Fibroblast of lung (primary cell): ENCODE measurements at places on chromosomes 4 and X. TPM values are rescaled to one million over a fixed set of nuclear protein-coding genes. Genes with fewer than 3 reads are reported as not detected.
A peak's percentile ranks its signal among the peaks of the same experiment; 100 is the strongest.

DNA sequence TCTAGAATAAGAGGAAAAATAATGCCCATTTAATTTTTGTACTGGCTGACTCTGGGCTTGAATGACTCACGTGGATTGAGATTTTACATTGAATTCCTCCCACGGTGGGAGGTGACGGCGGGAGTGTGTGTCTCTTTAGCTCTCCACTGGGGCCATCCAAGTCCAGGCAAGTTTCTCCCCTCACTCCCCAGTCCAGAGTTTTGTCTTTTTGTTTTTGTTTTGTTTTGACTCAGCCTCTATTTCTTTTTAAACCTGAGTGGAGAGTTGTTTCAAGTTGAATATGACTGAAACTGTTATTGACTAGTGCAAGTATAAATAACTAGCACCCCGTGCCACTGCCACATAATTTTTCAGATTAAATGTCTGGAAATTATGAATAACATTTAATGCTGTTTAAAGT is 13.6 kb downstream of the CHST7 start:
- no peak for DNase-seq
- H3K36me3 ChIP-seq, result no peaks in the 10 kb centered on the region
- H3K27ac ChIP-seq, result peak overlapping the region; percentile 68
- H3K27me3 ChIP-seq, result no peaks in the 10 kb centered on the region
- no peak overlapping the region for H3K4me3 ChIP-seq
- H3K4me1 ChIP-seq, result peaks cover 17% of the 10 kb centered on the region

DNA sequence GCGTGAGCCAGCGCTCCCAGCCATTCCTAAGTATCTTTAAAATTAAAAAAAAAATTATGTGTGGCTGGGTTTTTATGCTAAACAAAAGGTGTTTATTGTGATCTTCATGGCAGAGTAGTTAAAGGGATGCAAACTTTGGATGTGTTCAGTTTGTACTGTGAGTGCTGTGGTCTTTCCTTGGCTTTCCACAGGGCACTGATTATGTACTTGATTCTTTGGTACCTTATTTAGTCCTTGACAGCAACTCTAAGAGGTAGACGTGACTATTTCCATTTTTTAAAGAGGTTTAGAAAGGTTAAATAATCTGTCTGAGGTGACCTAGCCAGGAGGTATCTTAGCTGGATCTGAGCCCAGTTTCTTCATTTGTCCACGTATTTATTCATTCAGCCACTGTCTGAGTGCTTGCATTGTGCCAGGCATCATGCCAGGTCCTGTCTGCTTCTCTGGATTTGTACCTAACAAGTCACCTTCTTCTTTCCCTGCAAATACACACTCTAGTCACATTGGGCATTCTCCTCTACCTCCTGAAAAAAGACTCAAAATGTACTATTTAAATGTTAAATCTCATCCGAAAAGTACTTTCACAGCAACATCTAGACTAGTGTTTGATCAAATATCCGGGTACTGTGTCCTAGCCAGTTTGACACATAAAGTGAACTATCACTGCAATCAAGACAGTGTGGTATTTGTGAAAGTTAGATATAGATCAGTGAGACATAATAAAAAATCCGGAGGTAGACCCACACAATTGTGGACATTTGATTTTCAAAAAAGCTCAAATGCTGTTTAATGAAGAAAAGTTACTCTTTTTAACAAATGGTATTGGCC is 31.5 kb downstream of the WWC2 start:
- no peaks in the 10 kb centered on the region for H3K27me3 ChIP-seq
- H3K4me3 ChIP-seq, result no peak overlapping the region
- H3K4me1 ChIP-seq, result no peaks in the 10 kb centered on the region
- peak; percentile 77 for DNase-seq

DNA sequence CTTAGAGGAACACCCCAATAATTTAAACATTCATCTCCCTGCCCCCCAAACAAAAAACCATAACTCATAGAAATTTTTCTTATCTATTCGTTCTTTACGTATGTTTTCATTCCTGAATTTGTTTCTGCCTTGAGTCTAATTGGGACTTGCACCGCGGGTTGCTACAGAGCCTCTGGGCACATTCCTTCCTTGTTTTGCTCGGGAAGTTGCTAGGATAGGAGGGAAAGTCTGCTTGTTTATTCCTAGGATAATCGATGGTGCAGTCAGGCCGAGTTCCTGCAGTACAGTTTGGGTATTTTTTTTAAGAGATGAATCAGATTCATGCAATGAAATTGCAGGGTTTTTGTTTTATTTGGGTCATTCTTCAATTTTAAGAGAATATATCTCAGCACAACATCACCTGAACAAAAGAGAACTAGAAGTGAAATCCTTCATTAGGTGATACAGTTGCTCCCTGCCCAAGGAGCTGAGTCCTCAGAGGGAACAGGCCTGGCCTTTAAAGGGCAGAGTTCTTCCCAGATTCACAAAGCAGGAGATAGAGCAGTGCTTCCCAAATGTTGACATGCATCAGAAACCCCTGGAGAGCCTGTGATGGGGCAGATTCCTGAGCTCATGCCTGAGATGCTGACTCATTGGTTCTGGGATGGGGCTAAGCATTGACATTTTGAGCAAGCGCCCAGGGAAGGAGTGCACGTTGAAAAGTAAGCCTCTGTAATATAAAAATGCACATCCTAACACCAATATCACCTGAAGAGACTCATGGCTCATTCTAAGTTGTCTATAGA is 114.9 kb upstream of the FAM9B start:
- H3K36me3 ChIP-seq, result no peaks in the 10 kb centered on the region
- H3K27ac ChIP-seq, result peak overlapping the region; percentile 36

GRCh38 chr4:80486603-80487002 is 151.1 kb downstream of the CFAP299 start:
- H3K27me3 ChIP-seq, result no peaks in the 10 kb centered on the region
- H3K4me3 ChIP-seq, result no peak overlapping the region
- DNase-seq, result no peak
- no peaks in the 10 kb centered on the region for H3K36me3 ChIP-seq

- no peaks in the 10 kb centered on the region for H3K27me3 ChIP-seq
- peak overlapping the region; percentile 96 for H3K27ac ChIP-seq
- peaks cover 5% of the 10 kb centered on the region for H3K4me1 ChIP-seq
- H3K4me3 ChIP-seq, result peak overlapping the region; percentile 87
Observed at GRCh38 chrX:109732017-109732801, 848 bp downstream of the ACSL4 start.

DNA sequence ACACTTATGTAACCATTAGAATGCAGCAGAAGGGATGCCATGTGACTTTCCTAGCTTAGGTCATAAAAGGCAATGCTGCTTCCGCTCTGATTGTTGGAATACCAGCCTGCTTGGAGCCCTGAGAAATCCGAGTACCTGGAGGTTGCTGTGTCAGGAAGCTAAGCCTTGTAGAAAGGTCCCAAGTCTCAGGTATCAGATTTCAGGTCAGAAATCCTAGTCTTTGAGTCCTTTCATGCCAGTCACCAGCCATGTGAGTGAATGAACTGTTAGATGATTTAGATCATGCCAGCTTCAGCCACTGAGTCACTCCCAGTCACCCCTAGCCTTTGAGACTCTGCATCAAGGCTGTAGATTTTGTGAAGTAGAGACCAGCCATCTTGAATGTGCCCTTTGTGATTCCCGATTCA is 23.5 kb downstream of the RAP1GDS1 start:
- peak; percentile 35 for DNase-seq
- no peak overlapping the region for H3K4me3 ChIP-seq
- H3K27ac ChIP-seq, result no peak overlapping the region
- no peaks in the 10 kb centered on the region for H3K27me3 ChIP-seq
- no peaks in the 10 kb centered on the region for H3K4me1 ChIP-seq
- no peaks in the 10 kb centered on the region for H3K36me3 ChIP-seq

- no peaks in the 10 kb centered on the region for H3K27me3 ChIP-seq
- no peak for DNase-seq
- H3K36me3 ChIP-seq, result no peaks in the 10 kb centered on the region
- no peak overlapping the region for H3K4me3 ChIP-seq
- no peak overlapping the region for H3K27ac ChIP-seq
- no peaks in the 10 kb centered on the region for H3K4me1 ChIP-seq
Observed at GRCh38 chr4:187504974-187505797, 490.4 kb upstream of the ZFP42 start.

- H3K4me3 ChIP-seq, result no peak overlapping the region
- DNase-seq, result peak; percentile 48
- H3K27ac ChIP-seq, result no peak overlapping the region
- no peaks in the 10 kb centered on the region for H3K27me3 ChIP-seq
- H3K36me3 ChIP-seq, result no peaks in the 10 kb centered on the region
Observed at GRCh38 chr4:113222471-113222870, 173.0 kb downstream of the ANK2 start.

DNA sequence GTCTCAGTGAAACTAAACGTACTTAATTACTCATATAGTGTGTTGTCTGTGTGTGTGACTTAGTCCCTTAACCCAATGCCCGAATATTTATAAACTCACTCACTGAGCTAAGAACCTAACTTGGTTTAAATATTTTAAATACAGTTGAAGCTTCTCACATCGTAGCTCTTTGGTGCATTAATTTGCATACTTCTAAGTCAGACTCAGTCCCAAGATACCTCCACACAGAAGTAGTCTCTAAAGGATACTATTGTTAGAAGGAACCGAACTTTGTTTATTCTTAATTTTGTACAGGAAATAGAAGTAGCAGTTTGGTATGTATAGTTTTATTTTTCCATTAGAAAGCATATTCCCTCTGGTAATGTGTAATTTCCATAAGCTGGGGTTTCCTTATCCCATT is 54.0 kb upstream of the NKAP start:
- no peak overlapping the region for H3K4me3 ChIP-seq
- no peak for DNase-seq
- no peaks in the 10 kb centered on the region for H3K4me1 ChIP-seq

DNA sequence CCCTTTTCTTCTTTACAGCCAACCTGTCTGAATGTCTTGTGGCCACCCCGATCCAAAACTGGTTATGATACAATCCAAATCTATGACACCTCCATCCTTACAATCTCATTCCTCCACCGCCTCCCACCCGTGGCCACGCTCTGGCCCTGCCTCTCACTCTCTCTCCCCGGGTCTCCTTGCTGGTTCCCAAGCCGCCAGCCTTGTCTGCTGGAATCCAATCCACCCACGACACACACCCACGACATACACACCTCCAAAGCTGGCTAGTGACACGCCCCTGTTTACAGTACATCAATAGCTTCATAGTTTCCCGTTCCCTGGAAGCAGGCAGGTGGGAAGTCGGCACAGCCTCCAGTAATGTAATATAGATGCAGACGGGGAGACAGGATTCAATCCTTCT is 99.0 kb downstream of the WFS1 start:
- no peak overlapping the region for H3K27ac ChIP-seq
- H3K4me3 ChIP-seq, result no peak overlapping the region
- no peak for DNase-seq
- H3K4me1 ChIP-seq, result no peaks in the 10 kb centered on the region

- H3K36me3 ChIP-seq, result no peaks in the 10 kb centered on the region
- no peaks in the 10 kb centered on the region for H3K27me3 ChIP-seq
- peak overlapping the region; percentile 40 for H3K4me3 ChIP-seq
- H3K4me1 ChIP-seq, result no peaks in the 10 kb centered on the region
Observed at GRCh38 chr4:25863347-25863784, 578 bp upstream of the SEL1L3 start.

- H3K27ac ChIP-seq, result no peak overlapping the region
- no peaks in the 10 kb centered on the region for H3K27me3 ChIP-seq
- no peaks in the 10 kb centered on the region for H3K36me3 ChIP-seq
- DNase-seq, result no peak
- H3K4me1 ChIP-seq, result no peaks in the 10 kb centered on the region
Observed at GRCh38 chrX:118350706-118351105, 4.8 kb downstream of the WDR44 start.

DNA sequence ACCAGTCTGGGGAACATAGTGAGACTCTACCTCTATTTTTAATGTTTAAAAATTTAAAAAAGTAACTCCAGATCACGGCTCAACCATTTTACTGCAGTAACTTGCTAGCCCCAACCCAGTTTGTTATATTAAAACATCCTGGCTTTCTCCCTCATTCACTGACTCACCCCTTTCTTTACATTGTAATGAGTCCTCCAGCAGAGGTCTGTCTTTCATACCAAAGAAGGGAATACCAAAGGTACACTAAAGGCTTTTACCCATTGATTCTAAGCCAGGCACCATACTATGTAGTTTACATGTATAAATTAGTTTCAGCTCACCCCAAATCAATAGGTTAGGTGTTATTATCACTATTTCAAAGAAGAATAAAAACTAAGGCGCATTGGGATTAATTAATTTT is 286.9 kb downstream of the PACRGL start:
- DNase-seq, result no peak
- no peaks in the 10 kb centered on the region for H3K36me3 ChIP-seq

GRCh38 chr4:1084394-1084793 is 29.0 kb downstream of the RNF212 start:
- no peaks in the 10 kb centered on the region for H3K36me3 ChIP-seq
- H3K27ac ChIP-seq, result no peak overlapping the region
- no peak for DNase-seq
- H3K4me1 ChIP-seq, result no peaks in the 10 kb centered on the region

GRCh38 chr4:74072739-74073138 is 26.3 kb downstream of the CXCL2 start:
- H3K4me3 ChIP-seq, result no peak overlapping the region
- no peak overlapping the region for H3K27ac ChIP-seq
- DNase-seq, result no peak
- no peaks in the 10 kb centered on the region for H3K27me3 ChIP-seq
- no peaks in the 10 kb centered on the region for H3K36me3 ChIP-seq
- H3K4me1 ChIP-seq, result no peaks in the 10 kb centered on the region

DNA sequence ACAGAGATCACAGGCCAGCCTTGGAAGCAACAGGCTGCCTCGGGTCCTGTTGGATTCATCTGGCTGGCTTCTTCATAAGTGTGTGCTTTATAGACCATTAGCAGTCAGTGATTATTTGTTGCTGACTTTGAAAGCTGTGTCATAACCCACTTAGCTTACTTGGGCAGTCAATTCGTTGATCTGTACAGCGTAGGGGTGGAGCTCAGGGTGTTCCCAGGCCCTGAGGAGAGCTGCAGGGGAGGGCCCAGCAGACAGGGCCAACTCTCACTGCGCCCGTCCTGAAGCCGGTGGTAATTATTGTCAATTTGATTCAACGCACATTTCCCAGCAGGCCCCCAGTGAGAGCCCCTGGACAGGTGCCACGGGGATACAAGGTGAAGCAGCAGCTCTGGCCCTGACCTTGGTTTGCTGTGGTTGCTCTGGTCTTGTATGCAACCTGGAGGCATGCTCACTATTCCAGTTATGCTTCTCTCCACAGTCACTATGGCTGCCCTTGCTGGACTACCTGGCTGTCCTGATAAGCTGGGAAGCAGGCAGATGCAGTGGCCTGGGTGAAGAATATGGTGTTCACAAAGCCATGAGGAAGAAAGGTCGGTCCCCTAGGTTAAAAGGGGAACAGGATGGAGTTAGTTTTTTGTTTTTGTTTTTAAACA is 40.1 kb upstream of the HMGB3 start:
- H3K4me1 ChIP-seq, result no peaks in the 10 kb centered on the region
- no peak overlapping the region for H3K27ac ChIP-seq
- no peaks in the 10 kb centered on the region for H3K27me3 ChIP-seq

- no peaks in the 10 kb centered on the region for H3K27me3 ChIP-seq
- DNase-seq, result peak; percentile 51
- no peak overlapping the region for H3K4me3 ChIP-seq
- H3K36me3 ChIP-seq, result no peaks in the 10 kb centered on the region
Observed at GRCh38 chr4:5511791-5512190, 196.6 kb downstream of the EVC2 start.

BMP3 gene
- 0.17 TPM in 1 of 2 replicates, not detected in the other for total RNA-seq

BRS3 gene
- total RNA-seq, result not detected in 2 replicates

PAGE2 gene
- not detected in 2 replicates for total RNA-seq

NLRP2B gene
- total RNA-seq, result under 0.01 TPM in 1 of 2 replicates, not detected in the other

GAGE2A gene
- total RNA-seq, result not detected in 2 replicates

COL4A5 gene
- total RNA-seq, result 54.7 and 55.7 TPM in 2 replicates
